ENCODE measurements at places on chromosomes 1 and 21.

GRCh38 chr1:168452329-168452728 is 91.5 kb downstream of the XCL2 start:
- DNase-seq, result no peak

DNA sequence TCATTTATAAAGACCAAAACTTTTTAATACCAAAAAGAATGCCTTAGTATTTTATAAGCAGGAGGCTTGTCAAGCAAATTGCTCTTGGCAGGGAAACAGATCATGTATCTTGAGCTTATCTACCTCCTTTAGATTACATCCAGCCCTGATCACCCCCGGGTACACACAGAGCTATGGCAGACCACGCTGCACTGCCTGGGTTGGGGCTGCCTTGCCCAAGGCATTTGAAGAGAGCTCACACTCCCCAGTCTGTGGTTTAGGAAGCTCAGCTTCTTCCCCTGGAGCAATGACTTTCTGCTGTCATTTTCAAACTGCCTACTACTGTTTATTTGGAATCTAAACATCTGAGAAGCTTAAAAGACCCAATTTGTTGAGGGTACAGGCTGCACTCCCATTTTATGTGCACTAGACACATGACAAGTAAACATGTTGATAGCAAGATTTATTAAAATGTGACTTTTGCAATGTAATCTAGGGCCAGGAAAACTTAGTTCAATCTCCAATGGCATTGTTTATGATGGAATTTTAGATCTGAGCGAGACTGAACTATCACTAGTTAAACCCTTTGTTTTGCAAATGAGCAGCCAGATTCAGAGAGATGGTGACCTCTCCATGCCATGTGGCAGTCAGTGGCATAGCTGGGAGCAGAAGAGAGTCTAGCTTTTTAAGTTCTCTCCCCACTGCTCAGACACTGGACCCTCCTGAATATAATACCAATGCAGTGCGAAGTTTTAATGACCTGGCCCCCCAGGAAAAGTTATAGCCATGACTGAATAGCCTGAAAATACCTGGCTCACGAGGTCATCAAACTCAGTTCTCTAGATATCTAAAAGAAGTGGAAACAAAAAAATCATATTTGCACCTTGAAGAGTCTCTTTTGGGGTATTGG is 214.9 kb downstream of the HLX start:
- no peak for DNase-seq

DNA sequence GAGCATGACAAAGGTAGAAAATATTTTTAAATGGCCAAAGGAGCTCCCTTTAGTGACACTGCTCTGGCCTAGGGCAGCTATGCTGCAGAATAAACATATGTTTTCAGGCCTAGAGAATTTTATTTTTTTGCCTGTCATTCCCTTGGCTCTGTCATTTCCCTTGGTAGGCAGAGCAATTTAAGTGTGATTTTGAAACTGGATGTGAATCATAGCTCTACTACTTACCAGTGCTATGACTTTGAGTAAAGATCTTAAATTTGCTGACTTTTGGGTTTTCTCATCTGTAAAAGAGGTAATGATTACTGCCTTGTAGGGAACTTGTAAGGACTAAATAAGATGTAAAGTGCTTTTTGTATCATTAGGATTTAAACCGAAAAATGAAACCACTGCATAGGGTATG is 189.0 kb upstream of the ZRANB2 start:
- no peak for DNase-seq

GRCh38 chr1:184803180-184803492 is 48.5 kb upstream of the EDEM3 start:
- DNase-seq, result no peak

DNA sequence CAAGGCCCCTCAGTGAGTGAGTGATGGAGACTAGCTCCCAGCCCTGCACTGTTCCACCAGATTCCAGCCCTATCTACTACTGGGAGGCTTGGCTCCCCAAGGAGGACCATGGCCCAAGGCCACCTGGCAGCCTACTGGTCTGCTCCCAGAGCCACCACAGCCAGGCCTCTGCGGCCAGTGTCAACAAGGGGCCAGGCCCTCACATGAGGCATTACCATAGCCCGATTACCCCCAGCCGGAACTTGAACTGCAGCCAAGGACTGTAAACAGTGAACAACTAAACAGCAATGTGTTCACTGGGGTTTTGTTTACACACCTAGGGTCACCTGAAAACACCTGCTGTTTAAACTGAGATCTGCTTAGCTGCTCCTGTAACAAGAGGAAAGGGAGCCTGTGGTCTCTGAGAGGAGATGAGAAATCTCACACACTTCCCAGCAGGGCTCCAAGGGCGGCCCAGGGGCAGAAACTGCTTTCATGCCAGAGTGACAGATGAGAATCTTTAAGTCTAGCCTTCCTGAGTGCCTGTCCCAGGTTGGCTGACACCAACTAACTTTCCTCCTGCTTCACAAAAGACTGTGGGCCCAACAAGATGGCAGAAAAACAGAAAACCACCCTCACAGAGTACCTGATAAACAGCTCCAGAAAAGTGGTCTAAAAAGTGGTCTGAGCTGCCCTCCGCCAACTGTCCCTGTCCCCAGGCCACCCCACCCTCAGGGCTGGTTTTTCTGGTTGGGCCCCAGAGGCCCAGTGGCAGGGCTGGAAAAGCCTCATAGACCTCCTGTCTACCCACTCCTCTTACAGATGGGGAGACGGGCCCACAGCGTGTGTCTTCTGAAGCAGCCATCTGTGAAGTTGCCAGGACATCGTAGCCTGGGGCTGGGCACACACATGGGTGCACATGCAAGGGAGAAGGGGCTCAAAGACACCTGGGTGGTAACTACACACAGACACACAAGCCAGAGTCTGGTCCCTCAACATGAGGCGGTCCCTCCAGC is 28.8 kb downstream of the MEF2D start:
- DNase-seq, result no peak
